SJSA1 (cell line): ENCODE measurements at places on chromosomes 4 and X.

- DNase-seq: no peak
Measured at GRCh38 chrX:9842541-9842940, 56.3 kb downstream of the SHROOM2 start.

DNA sequence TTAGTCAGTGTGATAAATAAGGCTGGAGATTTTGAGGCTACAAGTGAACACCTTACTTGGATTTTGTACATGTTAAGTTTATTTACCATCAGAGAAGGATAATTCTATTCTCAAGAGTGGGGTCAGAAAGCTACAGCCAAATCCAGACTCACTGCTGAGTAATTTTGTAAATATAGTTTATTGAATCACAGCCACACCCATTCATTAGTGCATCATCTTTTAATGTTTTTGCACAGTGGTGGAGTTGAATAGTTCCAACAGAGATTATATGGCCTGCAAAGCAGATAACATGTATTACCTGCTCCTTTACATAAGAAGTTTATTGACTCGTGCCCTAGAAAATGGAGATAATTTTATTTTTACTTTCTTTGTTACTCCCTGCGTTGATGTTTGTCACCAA, 60.4 kb downstream of the PCDH18 start:
- no peak for DNase-seq

DNA sequence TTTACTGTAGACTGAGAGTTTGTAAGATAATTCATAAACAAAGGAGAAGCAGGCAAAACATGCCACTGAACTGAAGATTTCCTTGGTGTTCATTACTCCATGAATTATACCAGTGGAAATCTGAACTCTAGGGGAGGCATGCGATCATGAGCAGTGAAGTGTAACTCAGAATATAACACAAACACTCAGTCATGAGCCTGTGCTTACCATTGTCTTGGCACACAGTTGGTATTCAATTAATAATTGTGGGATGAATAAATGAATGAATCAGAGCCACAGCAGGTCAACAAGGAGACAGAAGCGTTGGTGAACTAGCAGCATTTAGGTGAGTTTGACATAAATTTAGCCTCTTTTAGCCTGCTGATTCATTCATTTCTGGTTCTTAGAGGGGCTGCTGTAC, 263.5 kb upstream of the DKK2 start:
- DNase-seq: no peak

GRCh38 chr4:141684785-141685184, 48.4 kb downstream of the IL15 start:
- DNase-seq: no peak

DNA sequence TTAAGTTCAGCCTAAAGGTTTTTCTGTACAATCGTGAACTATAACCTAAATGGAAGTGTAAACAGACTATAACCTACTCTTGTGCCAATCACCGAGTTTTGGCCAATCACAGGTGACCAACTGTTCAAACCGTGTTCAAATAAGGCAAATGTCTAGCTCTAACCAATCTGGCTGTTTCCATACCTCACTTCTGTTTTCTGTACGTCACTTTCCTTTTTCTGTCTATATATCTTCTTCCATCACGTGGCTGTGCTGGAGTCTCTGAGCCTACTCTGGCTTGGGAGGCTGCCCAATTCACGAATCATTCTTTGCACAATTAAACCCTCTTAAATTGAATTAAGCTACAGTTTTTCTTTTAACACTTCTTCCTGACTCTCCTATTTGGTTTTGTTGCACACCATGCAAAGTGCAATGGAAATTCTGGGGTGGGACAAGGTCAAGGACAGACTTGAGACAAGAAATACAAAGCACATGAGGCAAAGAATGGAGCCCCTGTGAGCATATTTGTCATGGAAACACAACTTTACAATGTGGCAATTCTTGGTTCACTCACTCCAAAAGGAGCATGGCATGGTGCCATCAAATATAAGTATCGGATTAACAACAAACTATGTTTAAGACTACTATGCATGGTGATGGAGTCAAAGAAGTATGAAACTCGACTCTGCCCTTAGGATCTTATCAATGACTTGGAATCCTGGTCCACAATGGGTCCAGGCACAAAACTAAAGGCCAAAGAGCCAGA, 115.7 kb upstream of the FAM9B start:
- DNase-seq: no peak

- no peak for DNase-seq
Measured at GRCh38 chr4:16271411-16271810, 45.1 kb upstream of the TAPT1 start.

GRCh38 chr4:145899886-145900460, 38.6 kb downstream of the ZNF827 start:
- DNase-seq: no peak

- no peak for DNase-seq
Measured at GRCh38 chr4:108119199-108119800, 49.4 kb downstream of the LEF1 start.

DNA sequence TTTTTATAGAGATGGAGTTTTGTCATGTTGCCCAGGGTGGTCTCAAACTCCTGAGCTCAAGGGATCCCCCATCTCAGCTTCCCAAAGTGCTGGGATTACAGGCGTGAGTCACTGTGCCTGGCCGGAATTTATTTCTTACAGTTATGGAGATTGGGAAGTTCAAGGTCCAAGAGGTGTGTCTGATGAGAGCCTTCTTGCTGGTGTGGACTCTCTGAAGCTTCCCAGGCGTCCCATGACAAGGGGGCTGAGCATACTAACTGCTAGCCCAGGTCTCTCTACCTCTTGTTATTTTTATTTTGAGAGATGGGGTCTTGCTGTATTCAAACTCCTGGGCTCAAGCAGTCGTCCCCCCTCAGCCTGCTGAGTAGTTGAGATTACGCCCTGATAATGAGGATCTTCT, 2.9 kb upstream of the NSD2 start:
- DNase-seq: no peak

GRCh38 chrX:132968296-132968949, 10.0 kb upstream of the HS6ST2 start:
- DNase-seq: no peak

- DNase-seq: no peak
Measured at GRCh38 chr4:55397520-55398321, 2.0 kb downstream of the TMEM165 start.

DNA sequence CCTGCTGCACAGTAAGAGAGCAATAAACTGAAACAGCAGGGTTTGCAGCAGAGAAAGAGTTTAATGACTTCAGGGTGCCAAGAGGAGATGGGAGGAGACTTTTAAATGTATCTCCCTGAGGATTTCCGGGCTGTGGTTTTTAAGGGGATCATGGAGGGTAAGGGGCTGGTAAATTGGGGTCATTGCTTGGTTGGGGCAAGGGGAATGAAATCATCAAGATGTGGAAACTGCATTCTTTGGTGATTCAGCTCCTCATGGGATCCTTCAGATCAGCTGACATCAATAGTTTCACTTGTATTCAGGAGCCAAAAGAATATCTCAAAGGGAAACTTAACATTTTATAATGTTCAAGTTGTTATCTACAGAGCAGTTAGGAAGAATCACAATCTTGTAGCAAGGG, 174.3 kb upstream of the ANXA10 start:
- DNase-seq: no peak

DNA sequence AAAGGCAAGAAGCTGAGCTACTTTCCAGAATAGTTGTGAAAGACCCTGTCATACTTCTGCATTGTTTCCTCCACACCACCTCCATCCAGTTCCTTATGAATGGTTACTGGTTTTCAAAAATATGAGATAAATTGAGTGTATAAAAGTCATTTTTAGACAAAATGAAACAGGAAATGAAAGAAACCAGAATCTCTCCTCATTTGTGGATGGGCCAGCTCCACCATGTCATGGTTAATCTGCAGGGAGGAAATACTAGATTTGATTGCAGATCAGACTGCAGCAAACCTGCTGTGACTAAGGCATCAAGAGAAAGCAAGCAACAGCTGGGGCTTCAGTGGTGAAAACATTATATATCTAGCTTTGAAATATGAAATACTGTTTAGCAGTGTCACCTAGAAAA, 23.8 kb downstream of the F9 start:
- no peak for DNase-seq

DNA sequence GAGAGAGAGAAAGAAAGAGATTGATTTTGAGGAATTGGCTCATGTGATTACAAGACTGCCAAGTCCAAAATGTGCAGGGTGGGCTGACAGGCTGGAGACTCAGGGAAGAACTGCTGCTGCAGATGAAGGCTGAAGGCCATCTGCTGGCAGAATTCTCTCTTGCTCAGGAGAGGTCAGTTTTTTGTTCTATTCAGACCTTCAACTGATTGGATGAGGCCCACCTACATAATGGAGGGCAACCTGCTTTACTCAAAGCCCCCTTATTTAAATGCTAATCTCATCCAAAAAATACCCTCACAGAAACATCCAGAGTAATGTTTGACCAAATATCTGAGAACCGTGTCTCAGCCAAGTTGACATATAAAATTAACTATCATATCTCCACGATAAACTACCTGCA, 38.2 kb upstream of the MAMLD1 start:
- DNase-seq: no peak

DNA sequence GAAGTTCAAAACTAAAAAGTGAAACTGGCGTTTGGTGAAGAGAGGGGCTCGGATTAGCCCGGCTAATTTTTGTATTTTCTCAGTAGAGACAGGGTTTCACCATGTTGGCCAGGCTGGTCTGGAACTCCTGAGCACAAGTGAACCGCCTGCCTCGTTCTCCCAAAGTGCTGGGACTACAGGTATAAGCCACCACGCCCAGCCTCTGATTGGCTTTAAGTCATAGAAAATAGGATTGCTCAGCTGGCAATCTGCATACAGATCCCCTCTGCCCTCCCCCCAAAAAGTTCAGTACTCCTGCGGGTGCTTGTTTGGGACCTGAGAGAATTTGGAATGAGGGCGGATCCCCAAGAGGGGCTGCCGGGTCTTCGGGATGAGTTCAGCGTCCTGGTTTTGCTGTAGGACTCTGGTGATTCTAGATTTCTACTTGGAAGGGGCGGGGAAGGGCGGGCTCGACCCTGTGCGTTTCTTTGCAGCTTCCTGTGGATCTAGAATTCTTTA, 537 bp upstream of the PRKX start:
- no peak for DNase-seq

GRCh38 chrX:149036086-149036485, 469.0 kb downstream of the IDS start:
- DNase-seq: no peak

DNA sequence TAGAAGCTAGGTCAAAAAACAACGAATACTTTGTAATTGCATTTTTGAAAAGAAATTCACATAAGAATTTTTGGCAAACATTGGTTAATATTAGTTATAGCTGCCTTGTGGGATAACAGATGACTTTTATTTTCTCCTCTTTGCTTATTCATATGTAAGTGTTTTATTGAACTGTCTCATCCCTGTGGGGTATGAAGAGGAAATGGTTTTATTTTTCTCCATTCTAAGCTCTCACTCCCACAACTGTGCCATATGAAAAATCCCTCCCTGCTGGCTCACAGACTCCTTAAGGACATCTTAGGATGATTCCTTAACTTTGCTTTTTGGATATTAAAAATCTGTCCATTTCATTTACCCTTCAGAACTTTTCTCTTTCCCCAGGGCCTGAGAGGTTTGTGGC, 300.6 kb downstream of the PPP1R2C start:
- DNase-seq: no peak

DNA sequence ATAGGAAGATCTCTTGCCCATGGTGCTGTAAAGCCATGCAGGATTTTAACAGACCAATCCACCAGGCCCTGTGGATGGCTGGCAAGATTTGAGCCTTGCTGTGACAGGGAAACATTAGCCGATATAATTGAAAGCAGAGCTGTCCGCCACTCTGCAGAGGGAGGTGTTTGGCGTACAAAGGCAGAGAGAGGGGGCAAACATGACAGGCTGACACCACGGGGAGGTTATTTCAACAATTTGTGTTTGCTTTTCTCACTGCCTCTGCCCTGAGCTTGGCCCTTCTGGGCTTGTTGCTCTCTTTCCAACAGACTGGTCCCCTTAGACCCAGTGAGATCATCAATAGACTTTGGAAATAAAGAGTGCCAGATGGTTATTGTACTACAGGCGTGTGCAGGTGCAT, 59.4 kb downstream of the CLNK start:
- DNase-seq: no peak

DNA sequence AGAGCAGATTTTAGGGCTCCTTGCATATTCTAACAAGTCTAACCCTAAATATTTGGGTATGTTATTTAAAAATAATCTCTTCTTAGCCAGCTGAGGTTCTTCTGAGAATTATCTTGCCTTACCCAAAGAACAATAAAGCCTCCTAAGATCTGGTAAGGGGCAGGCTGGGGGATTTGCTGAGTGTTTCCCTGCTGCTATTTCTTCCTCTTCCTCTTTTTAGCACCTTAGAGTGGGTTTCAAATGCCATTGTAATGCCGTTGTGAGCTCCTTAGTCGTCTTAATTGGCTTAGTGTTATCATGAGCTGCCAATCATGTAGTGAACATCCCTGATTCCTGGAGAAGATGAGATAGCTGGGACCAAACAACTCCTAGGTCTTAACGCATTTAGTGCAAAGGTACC, 15.4 kb downstream of the STOX2 start:
- no peak for DNase-seq

- DNase-seq: no peak
Measured at GRCh38 chr4:93409035-93409434, 419.5 kb upstream of the ATOH1 start.

- DNase-seq: no peak
Measured at GRCh38 chr4:114791976-114792375, 193.4 kb downstream of the UGT8 start.

DNA sequence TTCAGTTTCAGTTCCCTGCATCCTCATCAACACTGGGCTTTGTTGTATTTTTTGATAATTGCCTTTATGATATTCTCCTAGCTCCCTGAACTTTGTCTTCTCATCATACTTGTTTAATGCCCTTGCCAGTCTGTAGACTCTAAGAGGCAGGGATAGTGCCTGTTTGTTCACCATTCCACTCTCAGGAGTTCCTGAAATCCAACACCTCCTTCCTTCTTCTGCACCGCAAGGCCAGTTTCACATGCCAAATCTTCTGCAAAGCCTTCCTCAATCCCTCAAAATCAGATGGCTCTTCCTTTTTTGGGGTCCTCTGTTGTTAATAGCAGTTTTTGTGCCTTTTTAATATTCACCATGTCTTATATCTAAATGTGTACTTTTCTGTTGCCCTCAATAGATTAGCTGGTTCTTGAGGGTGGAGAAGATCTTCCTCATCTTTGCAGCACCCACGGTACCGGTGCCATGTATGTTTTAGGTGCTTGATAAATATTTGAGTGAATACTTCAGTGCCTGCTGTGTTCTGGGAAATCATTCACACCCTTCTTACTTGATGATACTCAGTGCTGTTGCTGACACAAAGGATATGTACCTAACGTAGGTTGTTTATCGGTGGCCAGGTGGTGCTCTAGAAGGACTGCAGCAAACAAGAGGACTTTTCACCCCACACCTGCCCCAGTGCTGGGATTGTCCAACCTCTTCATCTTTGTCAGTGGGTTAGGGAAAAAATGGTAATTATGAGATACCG, 85.3 kb upstream of the LIMCH1 start:
- no peak for DNase-seq

GRCh38 chr4:173448103-173448502, 49.2 kb upstream of the SCRG1 start:
- DNase-seq: no peak

- DNase-seq: no peak
Measured at GRCh38 chr4:161252520-161253141, 911.2 kb downstream of the FSTL5 start.
